Tibial nerve (tissue), 4 donors: ENCODE measurements at places on chromosomes 3 and 15. TPM values are rescaled to one million over a fixed set of nuclear protein-coding genes. Genes with fewer than 3 reads are reported as not detected.

- no peak for DNase-seq
- H3K27me3 ChIP-seq: no peaks in the 10 kb centered on the region
- no peak overlapping the region for H3K27ac ChIP-seq
- no peaks in the 10 kb centered on the region for H3K4me1 ChIP-seq
- no peaks in the 10 kb centered on the region for H3K36me3 ChIP-seq
- H3K4me3 ChIP-seq: no peak overlapping the region
Measured at GRCh38 chr3:140508550-140508949, 169.3 kb upstream of the TRIM42 start.

DNA sequence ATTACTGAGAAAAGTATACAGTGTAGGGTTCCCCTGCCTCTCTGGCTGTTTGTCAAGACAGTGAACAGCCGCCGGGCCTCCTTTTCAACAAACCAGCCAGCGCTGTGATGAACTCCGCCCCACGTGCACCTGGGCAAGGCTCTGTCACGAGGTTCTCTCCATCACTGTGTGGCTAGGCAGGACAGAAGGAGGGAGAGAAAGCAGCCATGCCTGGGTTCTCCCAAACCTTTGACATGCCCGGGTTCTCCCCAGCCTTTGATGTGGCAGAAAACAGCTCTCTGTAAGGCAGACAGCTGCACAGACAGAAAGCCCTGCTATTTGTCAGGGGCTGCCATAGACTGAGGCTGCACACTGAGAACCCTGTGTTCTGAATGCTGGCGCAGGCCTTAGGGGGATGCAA, 101.4 kb upstream of the TRPM1 start:
- H3K27ac ChIP-seq: no peak overlapping the region
- H3K4me1 ChIP-seq: no peaks in the 10 kb centered on the region
- no peak for DNase-seq
- H3K4me3 ChIP-seq: no peak overlapping the region

The SLC51B gene
- not detected for total RNA-seq

The NSUN3 gene
- 6.7 TPM for total RNA-seq

- no peak for DNase-seq
- H3K4me1 ChIP-seq: no peaks in the 10 kb centered on the region
- H3K36me3 ChIP-seq: no peaks in the 10 kb centered on the region
- H3K27ac ChIP-seq: no peak overlapping the region
- H3K4me3 ChIP-seq: peak overlapping the region; percentile 70
Measured at GRCh38 chr3:143118630-143119008, 952 bp upstream of the CHST2 start.

GRCh38 chr3:108887777-108888176, 65.2 kb downstream of the TRAT1 start:
- no peaks in the 10 kb centered on the region for H3K36me3 ChIP-seq
- no peak overlapping the region for H3K4me3 ChIP-seq
- no peaks in the 10 kb centered on the region for H3K4me1 ChIP-seq
- H3K27me3 ChIP-seq: no peaks in the 10 kb centered on the region
- DNase-seq: no peak

GRCh38 chr3:128727996-128728395, 2.0 kb downstream of the RAB7A start:
- H3K4me3 ChIP-seq: peak overlapping the region; percentile 72
- H3K4me1 ChIP-seq: peaks cover 67% of the 10 kb centered on the region

- no peaks in the 10 kb centered on the region for H3K27me3 ChIP-seq
- H3K4me3 ChIP-seq: no peak overlapping the region
- no peaks in the 10 kb centered on the region for H3K36me3 ChIP-seq
- no peaks in the 10 kb centered on the region for H3K4me1 ChIP-seq
- no peak overlapping the region for H3K27ac ChIP-seq
Measured at GRCh38 chr3:182965861-182966366, 14.4 kb downstream of the DCUN1D1 start.

GRCh38 chr3:132538072-132538471, 59.0 kb upstream of the ACKR4 start:
- no peaks in the 10 kb centered on the region for H3K27me3 ChIP-seq
- no peak overlapping the region for H3K4me3 ChIP-seq
- no peak overlapping the region for H3K27ac ChIP-seq

GRCh38 chr15:65402961-65403360, 19.8 kb downstream of the IGDCC4 start:
- H3K4me3 ChIP-seq: no peak overlapping the region
- no peaks in the 10 kb centered on the region for H3K27me3 ChIP-seq
- no peak overlapping the region for H3K27ac ChIP-seq
- DNase-seq: no peak
- H3K4me1 ChIP-seq: no peaks in the 10 kb centered on the region

DNA sequence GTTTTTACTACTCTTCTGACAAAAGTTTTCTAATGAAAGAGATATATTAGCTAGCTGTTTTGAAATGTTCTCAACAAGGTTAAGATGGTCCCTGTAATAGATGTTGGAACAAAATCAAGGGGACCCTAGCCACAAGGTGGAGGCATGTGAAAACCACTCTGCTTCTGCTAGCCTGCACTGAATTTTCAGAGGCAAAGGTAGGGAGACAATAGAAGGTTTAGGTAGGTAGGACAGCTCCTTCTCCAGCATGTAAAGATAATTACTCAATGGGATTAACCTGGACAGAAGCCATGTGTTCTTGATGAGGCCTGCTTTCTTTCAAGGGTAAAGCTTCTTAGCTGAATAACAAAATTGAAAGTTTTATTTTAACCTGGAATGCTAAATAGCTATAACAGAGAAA, 333.5 kb downstream of the LSAMP start:
- no peak for DNase-seq
- H3K4me1 ChIP-seq: no peaks in the 10 kb centered on the region
- no peaks in the 10 kb centered on the region for H3K36me3 ChIP-seq
- no peaks in the 10 kb centered on the region for H3K27me3 ChIP-seq
- H3K4me3 ChIP-seq: no peak overlapping the region

DNA sequence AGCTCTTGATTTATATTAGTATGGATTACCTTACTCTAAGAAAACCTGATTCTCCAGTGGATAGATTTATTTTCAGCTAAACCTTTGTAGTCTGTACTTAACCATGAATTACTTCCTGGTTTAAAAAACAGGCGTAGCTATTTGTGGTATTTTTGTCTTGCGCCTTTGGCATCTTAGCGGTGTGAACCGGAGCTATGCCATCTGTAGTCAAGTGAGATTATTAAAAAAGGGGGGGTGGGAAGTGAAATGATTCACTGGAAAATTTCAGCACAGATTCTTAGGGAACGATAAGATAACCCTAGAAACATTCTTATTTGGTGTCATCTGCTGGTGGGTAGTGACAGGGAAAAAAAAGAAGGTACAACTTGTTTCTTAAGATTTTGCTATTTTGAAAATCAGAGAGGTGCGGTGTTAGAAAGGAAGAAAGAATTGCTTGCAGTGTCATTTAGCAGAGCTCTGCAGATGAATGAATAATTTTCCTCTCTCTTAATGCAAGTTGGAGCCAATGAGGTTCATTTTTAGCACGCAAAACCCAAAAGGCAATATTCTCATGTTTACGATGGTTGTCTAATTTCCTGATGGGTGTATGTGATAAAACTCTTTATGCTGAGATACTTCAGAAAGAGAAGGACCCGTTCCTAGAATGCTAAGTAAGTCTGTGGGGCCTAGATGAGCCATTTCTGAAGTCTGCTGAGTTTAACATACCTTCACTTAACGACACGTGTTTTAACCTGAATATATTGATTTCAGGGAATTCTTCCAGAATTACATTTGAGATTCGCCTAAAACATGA, 44.0 kb downstream of the PSMD6 start:
- H3K27ac ChIP-seq: no peak overlapping the region
- H3K36me3 ChIP-seq: peaks cover 6% of the 10 kb centered on the region
- peaks cover 25% of the 10 kb centered on the region for H3K4me1 ChIP-seq
- DNase-seq: no peak
- H3K27me3 ChIP-seq: no peaks in the 10 kb centered on the region
- H3K4me3 ChIP-seq: no peak overlapping the region

- no peaks in the 10 kb centered on the region for H3K36me3 ChIP-seq
- no peak for DNase-seq
- H3K4me1 ChIP-seq: peaks cover 3% of the 10 kb centered on the region
- H3K4me3 ChIP-seq: no peak overlapping the region
- H3K27me3 ChIP-seq: no peaks in the 10 kb centered on the region
Measured at GRCh38 chr3:43014241-43014640, 35.1 kb downstream of the GASK1A start.

- H3K27me3 ChIP-seq: no peaks in the 10 kb centered on the region
- DNase-seq: no peak
- H3K27ac ChIP-seq: peak overlapping the region; percentile 80
- H3K4me3 ChIP-seq: no peak overlapping the region
- H3K36me3 ChIP-seq: no peaks in the 10 kb centered on the region
Measured at GRCh38 chr15:39075756-39076341, 505.0 kb upstream of the THBS1 start.

The DPPA4 gene
- total RNA-seq: not detected

DNA sequence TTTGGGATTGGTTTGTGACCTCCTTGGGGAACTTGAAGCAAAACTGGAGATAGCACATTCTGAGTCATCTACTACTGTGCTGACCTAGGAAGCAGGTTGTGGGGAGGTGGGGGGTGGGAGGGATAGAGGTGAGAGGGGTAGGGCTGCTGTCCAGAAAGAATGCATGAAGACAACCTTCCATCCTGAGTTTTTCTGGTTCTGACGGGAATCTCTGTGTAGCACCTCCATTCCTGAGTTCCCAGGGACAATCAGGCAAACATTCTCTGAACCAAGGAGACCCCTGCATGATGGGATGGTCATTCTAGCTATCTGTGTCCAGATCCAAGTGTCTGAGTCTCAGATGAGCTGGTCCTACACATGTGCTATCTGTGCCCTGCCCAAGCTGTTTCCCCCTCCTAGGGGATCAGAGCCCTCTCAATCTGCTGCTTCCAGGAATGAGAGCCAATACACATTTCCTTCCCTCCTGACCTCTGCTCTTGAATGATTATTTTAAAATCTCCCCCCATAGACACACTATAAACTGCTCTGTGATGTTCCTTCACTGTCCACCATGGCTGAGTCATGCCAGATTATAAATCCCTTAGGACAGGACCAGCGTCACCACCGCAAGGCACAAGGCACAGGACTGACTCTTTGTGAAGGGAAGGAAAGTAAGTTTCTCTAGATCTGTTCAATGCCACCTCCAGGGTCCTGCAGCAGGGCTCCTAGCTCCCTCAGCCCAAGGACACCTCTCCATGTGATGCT, 2.2 kb upstream of the CD276 start:
- no peaks in the 10 kb centered on the region for H3K27me3 ChIP-seq
- H3K4me3 ChIP-seq: no peak overlapping the region
- H3K27ac ChIP-seq: no peak overlapping the region
- DNase-seq: no peak

DNA sequence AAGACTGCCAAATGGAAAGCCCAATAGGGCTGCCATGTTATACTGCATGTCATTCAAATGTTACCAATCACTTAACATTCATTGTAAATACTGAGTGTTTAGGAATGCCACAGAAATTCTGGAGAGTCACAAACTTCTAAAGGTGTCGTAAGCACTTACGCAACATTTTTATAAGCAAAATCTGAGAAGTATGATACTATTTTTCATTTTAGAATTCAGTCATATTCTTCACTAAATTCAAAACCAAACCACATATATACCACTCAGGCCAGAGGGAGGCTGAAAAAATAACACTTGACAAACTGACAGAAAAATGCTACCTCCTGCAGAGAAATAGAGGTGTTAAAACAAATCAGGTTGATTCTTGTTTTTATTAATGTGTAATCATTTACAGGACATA, 89.8 kb downstream of the THBS1 start:
- H3K4me1 ChIP-seq: peaks cover 5% of the 10 kb centered on the region
- H3K36me3 ChIP-seq: no peaks in the 10 kb centered on the region
- H3K27me3 ChIP-seq: no peaks in the 10 kb centered on the region

DNA sequence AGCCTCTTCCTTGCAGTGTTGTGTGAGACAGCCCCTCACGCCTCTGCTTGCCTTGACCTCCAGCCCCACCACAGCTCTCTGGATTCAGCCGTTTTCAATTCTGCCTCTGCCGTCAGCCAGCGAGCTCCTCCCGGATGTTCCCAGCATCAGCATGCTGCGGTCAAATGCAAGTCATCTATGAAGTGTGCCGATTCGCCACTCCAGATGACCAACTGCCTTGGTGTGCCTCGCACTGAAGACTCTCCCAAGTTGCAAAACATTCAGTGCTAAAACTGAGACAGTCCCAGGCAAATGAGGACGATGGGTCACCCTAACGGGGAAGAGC, 30.6 kb upstream of the RASA2 start:
- H3K27ac ChIP-seq: no peak overlapping the region
- H3K4me1 ChIP-seq: peaks cover 34% of the 10 kb centered on the region
- H3K4me3 ChIP-seq: no peak overlapping the region
- DNase-seq: no peak
- no peaks in the 10 kb centered on the region for H3K27me3 ChIP-seq

The PTH1R gene
- 14.3 TPM for total RNA-seq

The TIMP4 gene
- total RNA-seq: 124 TPM

- H3K27me3 ChIP-seq: no peaks in the 10 kb centered on the region
- no peak overlapping the region for H3K27ac ChIP-seq
- no peak overlapping the region for H3K4me3 ChIP-seq
- no peaks in the 10 kb centered on the region for H3K4me1 ChIP-seq
- no peak for DNase-seq
Measured at GRCh38 chr3:44175070-44175469, 66.6 kb upstream of the TOPAZ1 start.

GRCh38 chr15:65055201-65055870, 10.1 kb downstream of the SLC51B start:
- no peak overlapping the region for H3K4me3 ChIP-seq
- H3K27me3 ChIP-seq: no peaks in the 10 kb centered on the region
- H3K36me3 ChIP-seq: peaks cover 34% of the 10 kb centered on the region
- no peak for DNase-seq
- peak overlapping the region; percentile 54 for H3K27ac ChIP-seq
- H3K4me1 ChIP-seq: no peaks in the 10 kb centered on the region

DNA sequence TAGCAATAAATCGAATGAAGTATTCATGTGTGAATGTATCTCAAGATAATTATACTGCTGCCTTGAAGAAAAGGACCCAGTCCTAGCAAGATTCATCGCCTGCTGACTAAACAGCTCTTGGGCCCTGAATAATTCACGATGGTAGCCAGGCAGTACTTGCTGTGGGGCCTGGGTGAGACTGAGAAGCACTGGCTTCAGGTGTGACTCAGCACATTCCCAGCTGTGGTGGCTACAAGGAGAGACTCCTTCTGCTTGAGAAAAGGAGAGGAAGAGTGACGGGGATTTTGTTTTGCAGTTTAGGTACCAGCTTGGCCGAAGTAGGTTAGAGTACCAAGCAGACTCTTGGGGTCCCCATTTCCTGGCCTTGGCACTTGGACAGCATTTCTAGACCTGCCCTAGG, 47.6 kb upstream of the CD200R1L start:
- no peaks in the 10 kb centered on the region for H3K4me1 ChIP-seq
- H3K27me3 ChIP-seq: no peaks in the 10 kb centered on the region
- no peak overlapping the region for H3K27ac ChIP-seq
- no peaks in the 10 kb centered on the region for H3K36me3 ChIP-seq
- DNase-seq: no peak

The TTLL13 gene
- total RNA-seq: not detected

GRCh38 chr3:177300039-177300833, 103.0 kb upstream of the TBL1XR1 start:
- no peak overlapping the region for H3K27ac ChIP-seq

GRCh38 chr15:62141643-62142588, 23.2 kb downstream of the C2CD4B start:
- H3K36me3 ChIP-seq: no peaks in the 10 kb centered on the region
- H3K4me1 ChIP-seq: no peaks in the 10 kb centered on the region
- no peak overlapping the region for H3K4me3 ChIP-seq

The ROPN1 gene
- not detected for total RNA-seq

- no peak overlapping the region for H3K4me3 ChIP-seq
- H3K4me1 ChIP-seq: peaks cover 76% of the 10 kb centered on the region
- DNase-seq: no peak
Measured at GRCh38 chr15:98794211-98794610, 145.9 kb downstream of the IGF1R start.
